ENCODE measurements at places on chromosomes 7 and 10.

GRCh38 chr7:157507987-157508386 is 171.2 kb downstream of the DNAJB6 start:
- no peak for DNase-seq

DNA sequence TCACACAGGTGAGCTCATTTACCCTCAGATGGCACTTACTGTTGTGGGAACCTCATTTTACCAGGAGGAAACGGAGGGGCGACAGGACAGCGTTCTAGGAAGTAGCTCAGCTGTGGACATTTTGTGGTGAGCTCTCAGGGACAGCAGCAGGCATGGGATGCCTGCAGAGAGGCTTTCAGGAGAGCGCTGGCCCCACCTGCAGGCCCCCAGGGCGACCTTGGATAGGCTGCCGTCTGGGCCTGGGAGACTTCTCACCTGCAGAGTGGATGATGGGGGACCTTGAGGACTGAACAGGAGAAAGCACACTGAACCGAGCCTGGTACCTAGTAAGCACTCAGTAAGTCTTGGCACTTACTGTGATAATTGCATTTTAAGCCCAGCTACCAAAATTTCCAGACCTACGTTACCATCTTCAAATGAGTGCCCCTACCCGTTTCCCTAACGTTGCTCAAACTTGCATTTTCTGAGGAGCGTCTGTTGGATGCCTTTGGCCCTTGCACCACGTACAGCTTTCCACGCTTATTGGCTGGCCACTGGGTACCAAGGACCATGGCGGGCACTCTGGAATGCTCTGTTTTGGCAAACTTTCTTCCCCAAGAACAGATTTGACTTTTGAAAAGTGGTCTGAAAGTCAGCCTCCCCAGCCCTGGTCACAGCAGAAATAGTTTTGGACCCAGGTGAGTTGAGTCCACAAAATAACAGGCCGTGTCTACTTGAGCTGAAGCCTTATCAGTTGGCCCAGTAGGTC is 223.4 kb downstream of the EBF3 start:
- no peak for DNase-seq

- no peak for DNase-seq
These were observed 111.9 kb downstream of the CHN2 start for GRCh38 chr7:29306319-29306991.

- DNase-seq: no peak
These were observed 18.4 kb downstream of the SMURF1 start for GRCh38 chr7:99125505-99125865.

GRCh38 chr10:113385021-113385999 is 167.5 kb upstream of the HABP2 start:
- peak; percentile 67 for DNase-seq

- no peak for DNase-seq
These were observed 98.3 kb downstream of the PTN start for GRCh38 chr7:137245186-137245585.

- DNase-seq: no peak
These were observed 22.6 kb upstream of the PSAP start for GRCh38 chr10:71873582-71874211.

DNA sequence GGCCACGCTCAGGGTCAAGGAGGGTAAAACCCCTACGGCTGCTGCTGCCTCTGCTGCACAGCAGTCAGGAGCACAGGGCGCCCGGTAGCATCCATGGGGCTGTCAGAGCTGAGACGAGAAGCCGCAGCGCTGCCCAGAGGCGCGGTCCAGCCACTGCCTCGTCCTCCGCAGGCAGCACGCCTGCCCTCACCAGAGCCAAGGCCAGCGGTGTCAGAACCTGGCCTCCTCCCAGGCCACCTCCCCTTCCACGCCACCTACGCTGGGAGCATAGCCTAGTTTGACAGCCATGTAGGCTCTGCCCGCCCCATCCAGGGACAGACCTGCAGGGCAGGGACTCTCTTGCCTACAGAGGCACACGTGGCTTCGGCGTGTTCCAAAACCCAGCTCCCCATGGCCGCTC is 16.2 kb downstream of the INTS1 start:
- DNase-seq: no peak

GRCh38 chr7:50713123-50713965 is 69.4 kb downstream of the GRB10 start:
- no peak for DNase-seq

GRCh38 chr10:122254831-122255230 is 16.3 kb upstream of the BTBD16 start:
- no peak for DNase-seq

GRCh38 chr10:86334488-86335085 is 32.0 kb downstream of the GRID1 start:
- DNase-seq: no peak

GRCh38 chr10:47013507-47014154 is 102.4 kb downstream of the PTPN20 start:
- DNase-seq: no peak

DNA sequence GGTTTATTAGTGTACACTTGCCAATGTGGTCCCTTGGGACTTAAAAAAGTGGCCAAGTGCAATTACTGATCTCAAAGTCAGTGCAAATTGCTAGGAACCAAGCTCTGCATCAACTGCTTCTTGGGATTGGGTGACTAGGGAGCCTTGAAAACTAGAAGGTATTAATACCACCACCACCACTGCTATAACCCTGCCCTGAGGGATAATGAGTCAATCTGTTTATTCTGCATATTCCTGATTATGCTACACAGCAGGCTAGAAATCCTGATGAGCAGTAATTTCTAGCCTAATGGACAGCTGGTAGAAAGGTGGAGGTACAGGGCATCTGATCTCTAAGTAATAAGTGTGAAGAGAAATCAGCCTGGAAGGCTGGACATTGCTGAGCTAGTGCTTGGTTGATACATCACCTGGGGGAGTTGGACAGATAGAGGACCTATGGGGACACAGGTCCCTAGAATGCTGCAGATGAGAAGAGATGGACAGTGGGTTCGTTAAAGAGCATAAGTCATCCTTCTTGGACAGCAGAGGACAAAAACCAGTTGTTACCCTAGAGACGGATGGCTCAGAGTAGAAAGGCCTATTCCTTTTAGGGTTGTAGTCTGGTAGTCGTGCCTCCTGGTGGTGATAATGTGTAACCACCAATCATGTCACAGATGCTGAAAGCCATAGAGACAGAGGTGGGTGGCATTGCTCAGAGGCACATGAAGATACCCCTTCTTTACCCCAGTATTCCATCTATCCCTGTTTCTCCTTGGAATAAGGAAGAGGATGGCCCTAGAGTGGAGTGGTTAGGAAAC is 554.8 kb downstream of the SORCS1 start:
- DNase-seq: no peak

DNA sequence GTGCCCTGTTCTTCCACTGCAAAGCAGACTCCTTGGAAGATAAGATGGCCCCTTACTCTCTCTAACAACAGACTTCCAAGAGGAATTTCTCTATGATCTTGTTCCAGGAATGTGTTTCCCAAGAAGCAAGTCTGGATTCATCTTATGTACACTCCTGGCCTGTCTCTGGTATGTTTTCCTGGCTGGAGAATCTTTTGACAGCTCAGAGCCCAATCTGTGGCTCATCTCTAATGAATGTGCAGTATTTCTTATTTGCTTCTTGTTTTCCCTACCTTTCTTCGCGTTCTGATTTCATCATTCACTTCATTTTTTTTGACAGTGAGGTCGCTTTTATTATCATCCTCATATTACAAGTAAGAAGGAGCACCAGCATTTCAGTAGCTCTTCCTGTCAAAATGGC is 53.0 kb upstream of the PITRM1 start:
- DNase-seq: no peak

- DNase-seq: peak; percentile 54
These were observed at the start of gene ZMIZ2 for GRCh38 chr7:44748045-44748947. ZMIZ2 (plus strand) TSS chr7:44748847; CDS start chr7:44756250, 7,403 bp downstream.
